ENCODE measurements at places on chromosomes 11 and 22.

- no peak for DNase-seq
Observed at GRCh38 chr11:47354913-47355282, 2.4 kb upstream of the MYBPC3 start.

- DNase-seq = no peak
Observed at GRCh38 chr11:117441146-117441975, 113.7 kb downstream of the CEP164 start.

DNA sequence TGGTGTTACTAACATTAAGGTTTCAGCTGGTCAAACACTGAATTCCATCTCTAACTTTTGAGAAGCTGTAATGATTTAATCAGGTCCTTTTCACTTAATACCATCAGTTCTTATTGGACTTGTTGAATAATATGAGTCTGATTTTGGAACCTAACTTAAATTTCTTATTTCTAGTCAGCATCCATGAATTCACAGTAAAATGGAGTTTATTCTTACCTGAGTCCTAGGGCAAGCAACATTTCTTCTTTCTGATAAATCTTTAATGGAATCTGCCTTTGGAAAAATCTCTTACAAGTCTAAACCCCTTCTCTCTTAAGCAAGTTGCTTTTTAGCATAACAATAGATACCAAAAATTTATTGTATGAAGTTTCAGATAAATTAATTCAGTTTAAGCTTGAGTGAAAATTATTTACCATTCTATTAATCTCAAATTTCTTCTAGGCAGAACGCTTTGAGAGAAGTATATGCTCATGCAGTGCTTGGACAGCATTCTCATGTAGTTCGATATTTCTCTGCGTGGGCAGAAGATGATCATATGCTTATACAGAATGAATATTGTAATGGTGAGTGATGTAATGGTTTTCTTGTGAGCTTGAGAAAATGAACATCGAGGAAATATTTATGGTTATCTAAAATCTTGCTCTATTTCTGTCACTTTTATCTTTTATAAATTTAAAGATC lies 3.4 kb downstream of the WEE1 start:
- no peak for DNase-seq

- DNase-seq = no peak
Observed at GRCh38 chr11:125069796-125070195, 6.7 kb downstream of the SLC37A2 start.

GRCh38 chr11:70935006-70935768 lies 317.2 kb downstream of the SHANK2 start:
- no peak for DNase-seq

Measured in stimulated activated CD4-positive, alpha-beta T cell treated with anti-CD3 and anti-CD28 coated beads, Interleukin-2, amount 100 ng/mL, for 24 hours (primary cell).